ENCODE measurements at places on chromosomes 7 and 10.

- no peak for DNase-seq
Measured at GRCh38 chr7:81846398-81846797, 76.6 kb upstream of the HGF start.

DNA sequence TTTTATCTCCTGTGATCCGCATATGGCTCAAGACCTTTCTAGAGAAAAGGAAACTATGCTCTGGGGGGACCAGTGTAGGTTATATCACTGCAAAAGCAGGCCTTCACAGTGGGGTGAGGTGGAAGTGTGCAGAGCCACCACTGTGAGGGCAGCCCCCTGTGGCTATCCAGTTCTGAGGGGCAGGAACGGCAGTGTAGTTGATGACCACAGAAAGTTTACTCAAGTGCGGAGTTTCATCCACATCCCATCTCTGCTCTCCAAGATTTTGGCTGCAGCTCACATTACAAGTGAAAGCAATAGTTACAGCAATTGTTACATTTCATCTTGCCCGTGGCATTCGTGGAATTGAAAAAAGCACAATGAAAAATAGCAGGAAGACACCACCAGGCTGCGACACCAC is 345.9 kb upstream of the GALNT17 start:
- DNase-seq: no peak

GRCh38 chr10:25902002-25902401 is 32.0 kb upstream of the MYO3A start:
- no peak for DNase-seq

DNA sequence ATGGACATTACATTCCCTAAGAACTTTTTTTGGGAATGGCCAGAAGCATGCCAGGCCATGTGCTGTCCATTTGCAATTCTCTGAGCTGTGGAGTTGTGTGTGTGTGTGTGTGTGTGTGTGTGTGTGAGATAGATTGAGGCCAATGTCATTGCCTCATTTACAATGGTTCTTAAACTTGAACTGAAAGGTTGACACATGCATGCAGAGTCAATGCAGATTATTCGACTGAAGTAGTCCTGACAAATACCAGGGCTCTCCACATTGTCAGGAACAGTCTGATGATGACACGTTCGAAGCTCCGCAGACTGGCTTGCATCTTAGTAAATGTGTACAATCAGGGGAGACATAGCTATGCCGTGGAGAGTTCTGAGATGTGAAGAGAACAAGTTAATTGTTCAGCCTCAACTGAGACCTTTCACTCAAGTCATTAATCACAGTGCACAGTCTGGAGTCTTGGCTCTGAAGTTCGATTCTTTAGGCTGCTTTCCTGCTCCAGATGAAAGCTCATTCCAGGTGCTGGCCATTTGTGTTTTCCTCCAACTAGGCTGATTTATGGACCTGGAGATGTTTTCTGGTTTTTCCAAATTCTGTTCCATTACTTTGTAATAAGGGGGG is 921.9 kb downstream of the LRMDA start:
- DNase-seq: no peak

DNA sequence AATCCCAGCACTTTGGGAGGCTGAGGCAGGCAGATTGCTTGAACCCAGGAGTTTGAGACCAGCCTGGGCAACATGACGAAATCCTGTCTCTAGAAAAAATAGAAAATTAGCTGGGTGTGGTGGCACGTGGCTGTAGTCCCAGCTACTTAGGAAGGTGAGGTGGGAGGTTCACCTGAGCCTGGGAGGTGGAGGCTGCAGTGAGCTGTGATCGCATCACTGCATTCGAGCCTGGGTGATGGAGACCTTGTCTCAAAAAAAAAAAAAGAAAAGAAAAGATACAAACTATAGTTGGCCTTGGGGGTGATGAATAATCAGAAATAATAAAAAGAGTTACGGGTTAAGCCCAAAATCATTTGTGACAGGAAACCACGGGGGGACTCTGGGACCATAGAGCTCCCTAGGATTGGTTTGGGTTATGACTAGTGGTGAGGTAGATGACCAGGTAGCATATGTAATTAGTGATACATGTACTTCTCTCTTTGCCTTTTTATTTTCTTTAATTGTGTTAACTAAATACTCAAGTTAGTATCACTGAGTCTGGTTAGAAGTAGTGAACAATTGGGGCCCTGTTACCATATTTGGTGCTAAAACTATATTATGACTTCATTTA is 10.4 kb upstream of the ASCC1 start:
- DNase-seq: no peak

DNA sequence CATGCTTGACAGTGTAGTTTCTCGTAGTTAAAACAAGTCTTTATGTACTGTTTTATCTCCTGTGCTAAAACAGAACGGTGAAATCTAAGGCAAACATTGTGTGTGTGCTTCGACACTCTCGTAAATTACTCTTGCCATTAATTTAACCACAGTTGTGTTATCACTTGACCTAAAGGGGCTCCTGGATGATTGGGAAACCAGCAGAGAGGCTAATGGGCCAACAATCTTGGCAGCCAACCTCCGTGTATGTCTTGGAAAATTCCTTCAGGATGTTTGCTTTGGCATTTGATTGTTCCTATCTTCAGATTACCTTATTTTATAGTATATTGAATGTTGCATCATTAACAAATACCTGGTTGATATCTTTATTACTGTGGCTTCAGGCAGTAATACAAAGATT is 409.5 kb downstream of the SDK1 start:
- no peak for DNase-seq

Data from activated CD8-positive, alpha-beta memory T cell treated with anti-CD3 and anti-CD28 coated beads for 1 hour (primary cell).